ENCODE measurements at places on chromosomes 13 and 19. TPM values are rescaled to one million over a fixed set of nuclear protein-coding genes. Genes with fewer than 3 reads are reported as not detected.

DNA sequence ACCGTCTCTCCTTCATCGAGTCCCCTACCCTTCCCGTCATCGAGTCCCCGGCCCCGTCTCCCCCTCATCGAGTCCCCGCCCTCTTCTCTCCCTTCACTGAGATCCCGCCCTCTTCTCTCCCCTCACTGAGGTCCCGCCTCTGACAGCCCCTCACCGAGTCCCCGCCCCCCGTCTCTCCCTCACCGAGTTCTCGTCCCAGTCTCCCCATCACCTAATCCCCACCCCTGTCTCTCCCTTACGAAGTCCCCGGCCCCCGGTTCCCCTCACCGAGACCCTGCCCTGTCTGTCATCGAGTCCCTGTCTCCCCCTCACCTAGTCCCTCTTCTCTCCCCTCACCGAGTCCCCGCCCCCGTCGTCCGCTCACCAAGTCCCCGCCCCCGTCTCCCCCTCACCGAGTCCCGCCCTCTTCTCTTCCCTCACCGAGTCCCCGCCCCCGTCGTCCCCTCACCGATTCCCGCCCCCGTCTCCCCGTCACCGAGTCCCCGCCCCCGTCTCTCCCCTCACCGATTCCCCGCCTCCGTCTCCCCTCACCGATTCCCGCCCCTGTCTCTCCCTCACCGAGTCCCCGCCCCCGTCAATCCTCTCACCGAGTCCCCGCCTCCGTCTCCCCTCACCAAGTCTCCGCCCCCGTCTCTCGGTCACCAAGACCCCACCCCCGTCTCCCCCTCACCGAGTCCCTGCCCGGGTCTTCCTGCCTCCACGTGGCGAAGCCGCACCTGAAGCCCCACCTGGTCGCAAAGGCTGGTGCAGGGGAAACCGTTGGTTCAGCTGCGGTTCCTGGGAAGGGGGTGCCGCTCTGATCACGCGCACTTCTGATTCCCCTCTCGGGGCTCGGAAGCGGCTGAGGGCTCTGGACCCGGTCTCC is 23.9 kb upstream of the ZNF846 start:
- H3K36me3 ChIP-seq: no peaks in the 10 kb centered on the region
- DNase-seq: peak; percentile 97
- H3K27ac ChIP-seq: peak overlapping the region; percentile 90
- H3K4me1 ChIP-seq: peaks cover 5% of the 10 kb centered on the region

The SLC25A42 gene
- 10.1 TPM for total RNA-seq

The ONECUT3 gene
- total RNA-seq: not detected

DNA sequence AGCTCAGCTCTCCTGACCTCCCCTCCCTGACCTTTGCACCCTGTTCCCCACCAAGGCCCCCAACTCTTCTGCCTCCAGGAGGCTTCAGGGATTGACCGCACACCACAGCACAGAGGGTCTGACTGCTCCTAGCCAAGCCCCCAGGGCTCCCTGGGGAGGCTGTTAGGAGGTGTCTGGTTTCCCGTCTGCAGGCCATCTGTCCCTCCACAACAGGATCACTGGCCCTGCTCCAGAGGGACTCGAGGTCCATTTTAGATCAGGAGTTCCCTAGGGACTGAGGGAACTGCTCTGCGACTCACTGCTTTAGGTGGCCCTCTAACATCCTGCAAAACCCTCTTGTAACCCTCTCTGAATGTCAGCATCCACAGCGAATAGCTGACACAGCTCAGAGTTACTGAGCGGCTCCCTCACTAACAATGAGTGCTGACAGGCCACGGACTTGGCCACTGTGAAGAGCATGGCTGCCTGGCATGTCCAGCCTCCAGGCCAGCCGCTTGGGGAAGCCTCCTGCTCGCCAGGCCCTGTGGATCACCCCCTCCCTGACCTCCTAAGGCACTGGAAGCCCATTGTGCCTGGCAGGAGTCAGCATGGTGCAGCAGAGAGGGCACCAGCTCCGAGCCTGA is 17.7 kb downstream of the GRIK5 start:
- H3K27me3 ChIP-seq: no peaks in the 10 kb centered on the region
- peaks cover 5% of the 10 kb centered on the region for H3K4me1 ChIP-seq
- H3K27ac ChIP-seq: no peak overlapping the region
- DNase-seq: no peak

DNA sequence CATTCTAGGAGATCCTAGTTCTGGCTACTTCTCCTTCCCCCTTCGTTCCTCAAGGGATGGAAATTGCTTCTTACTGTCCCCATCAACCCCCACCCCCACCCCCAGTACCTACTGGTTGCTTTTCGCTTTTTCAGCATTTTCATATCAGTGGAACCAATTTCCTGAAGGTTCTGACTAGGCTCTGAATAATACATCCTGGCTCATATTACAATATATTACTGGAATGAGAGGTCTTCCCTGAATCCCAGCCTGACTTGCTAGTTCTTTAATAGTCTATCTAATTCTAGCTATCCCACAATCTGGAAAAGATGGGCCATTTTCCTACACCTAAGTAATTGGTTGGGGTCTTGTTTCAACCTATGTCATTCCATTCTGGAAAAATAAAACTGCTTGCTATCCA is 207.4 kb downstream of the COG6 start:
- no peaks in the 10 kb centered on the region for H3K36me3 ChIP-seq
- DNase-seq: no peak
- no peak overlapping the region for H3K27ac ChIP-seq
- no peaks in the 10 kb centered on the region for H3K4me1 ChIP-seq
- H3K4me3 ChIP-seq: no peak overlapping the region

GRCh38 chr13:20136781-20137703 is 23.8 kb downstream of the GJA3 start:
- H3K27me3 ChIP-seq: peaks cover 69% of the 10 kb centered on the region
- H3K36me3 ChIP-seq: no peaks in the 10 kb centered on the region
- H3K27ac ChIP-seq: no peak overlapping the region
- H3K4me1 ChIP-seq: no peaks in the 10 kb centered on the region
- no peak for DNase-seq

The FXYD3 gene
- 0.63 TPM for total RNA-seq

DNA sequence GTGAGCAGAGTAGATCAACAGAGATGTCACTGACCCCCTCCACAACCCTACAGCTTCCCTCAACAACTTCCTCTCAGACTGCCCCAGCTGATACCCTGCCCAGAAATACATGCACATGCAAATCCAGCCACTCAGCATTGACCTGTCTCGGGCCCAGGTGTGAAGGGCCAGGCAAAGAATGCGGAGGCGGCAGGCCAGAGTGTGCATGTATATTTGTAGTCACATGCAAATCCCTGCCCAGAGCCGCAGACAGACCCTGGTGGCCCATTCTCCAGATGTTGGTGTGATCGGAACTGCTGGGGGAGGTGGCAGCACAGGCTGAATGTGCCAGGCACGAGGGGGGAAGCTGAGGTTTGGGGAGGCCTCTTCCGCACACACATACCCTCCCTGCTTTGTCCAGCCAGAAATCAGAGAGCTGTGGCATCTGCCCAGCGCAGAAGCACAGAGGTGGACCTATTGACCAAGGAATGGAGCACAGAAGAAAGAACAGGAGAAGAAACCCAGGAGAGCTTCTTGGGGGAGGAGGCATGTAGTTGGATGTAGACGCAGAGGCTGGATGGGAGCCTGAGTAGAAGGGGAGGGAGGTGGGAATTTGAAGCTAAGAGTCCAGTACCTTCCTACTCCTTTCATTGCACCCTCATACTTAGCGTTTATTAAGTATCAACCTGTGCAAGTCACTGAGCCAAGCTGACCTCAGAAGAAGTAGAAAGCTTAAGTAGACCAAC is 14.4 kb downstream of the MEF2B start:
- no peak for DNase-seq
- H3K36me3 ChIP-seq: no peaks in the 10 kb centered on the region
- no peaks in the 10 kb centered on the region for H3K4me1 ChIP-seq
- no peak overlapping the region for H3K27ac ChIP-seq

GRCh38 chr19:15443838-15444237 is 5.9 kb downstream of the WIZ start:
- no peaks in the 10 kb centered on the region for H3K36me3 ChIP-seq
- H3K4me1 ChIP-seq: no peaks in the 10 kb centered on the region
- H3K27ac ChIP-seq: no peak overlapping the region
- H3K27me3 ChIP-seq: no peaks in the 10 kb centered on the region
- no peak overlapping the region for H3K4me3 ChIP-seq

The LILRB2 gene
- total RNA-seq: 0.66 TPM

- no peaks in the 10 kb centered on the region for H3K27me3 ChIP-seq
- no peaks in the 10 kb centered on the region for H3K4me1 ChIP-seq
- no peak overlapping the region for H3K27ac ChIP-seq
- peaks cover 20% of the 10 kb centered on the region for H3K36me3 ChIP-seq
These were observed 94.7 kb downstream of the PTPRS start for GRCh38 chr19:5245631-5246553.

DNA sequence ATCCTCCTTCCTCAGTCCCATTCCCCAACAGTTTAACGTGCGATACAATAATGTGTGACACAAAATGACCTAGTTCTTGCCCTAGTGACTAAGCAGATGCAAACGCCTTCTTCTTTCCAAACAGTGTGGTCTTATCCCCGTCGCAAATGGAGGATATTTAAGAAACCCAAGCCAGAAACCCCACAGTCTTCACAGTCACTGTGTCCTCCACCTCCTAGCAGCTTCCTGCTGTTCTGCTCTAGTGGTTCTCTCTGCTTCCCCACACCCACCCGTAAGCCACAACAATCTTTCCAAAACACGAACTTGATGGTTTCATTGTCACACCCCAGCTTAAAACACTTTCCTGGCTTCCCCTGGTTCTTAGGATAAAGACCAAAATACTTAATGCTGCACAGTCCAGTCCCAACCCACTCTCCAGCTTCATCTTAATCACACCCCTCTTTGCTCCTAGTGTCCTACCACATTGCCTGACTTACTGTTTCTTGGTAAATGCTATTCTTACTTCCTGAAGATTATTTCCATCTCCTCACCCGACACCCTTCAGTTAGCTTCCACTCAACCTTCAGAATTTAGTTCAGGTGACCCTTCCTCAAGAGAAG is 32.3 kb downstream of the ITM2B start:
- H3K4me3 ChIP-seq: no peak overlapping the region
- H3K36me3 ChIP-seq: no peaks in the 10 kb centered on the region
- no peak for DNase-seq
- H3K4me1 ChIP-seq: no peaks in the 10 kb centered on the region
- no peak overlapping the region for H3K27ac ChIP-seq

- H3K36me3 ChIP-seq: no peaks in the 10 kb centered on the region
- peaks cover 2% of the 10 kb centered on the region for H3K4me1 ChIP-seq
- H3K27ac ChIP-seq: no peak overlapping the region
- no peaks in the 10 kb centered on the region for H3K27me3 ChIP-seq
- DNase-seq: no peak
These were observed 10.5 kb upstream of the GJA3 start for GRCh38 chr13:20171364-20171763.

The C19orf33 gene
- 0.88 TPM for total RNA-seq

DNA sequence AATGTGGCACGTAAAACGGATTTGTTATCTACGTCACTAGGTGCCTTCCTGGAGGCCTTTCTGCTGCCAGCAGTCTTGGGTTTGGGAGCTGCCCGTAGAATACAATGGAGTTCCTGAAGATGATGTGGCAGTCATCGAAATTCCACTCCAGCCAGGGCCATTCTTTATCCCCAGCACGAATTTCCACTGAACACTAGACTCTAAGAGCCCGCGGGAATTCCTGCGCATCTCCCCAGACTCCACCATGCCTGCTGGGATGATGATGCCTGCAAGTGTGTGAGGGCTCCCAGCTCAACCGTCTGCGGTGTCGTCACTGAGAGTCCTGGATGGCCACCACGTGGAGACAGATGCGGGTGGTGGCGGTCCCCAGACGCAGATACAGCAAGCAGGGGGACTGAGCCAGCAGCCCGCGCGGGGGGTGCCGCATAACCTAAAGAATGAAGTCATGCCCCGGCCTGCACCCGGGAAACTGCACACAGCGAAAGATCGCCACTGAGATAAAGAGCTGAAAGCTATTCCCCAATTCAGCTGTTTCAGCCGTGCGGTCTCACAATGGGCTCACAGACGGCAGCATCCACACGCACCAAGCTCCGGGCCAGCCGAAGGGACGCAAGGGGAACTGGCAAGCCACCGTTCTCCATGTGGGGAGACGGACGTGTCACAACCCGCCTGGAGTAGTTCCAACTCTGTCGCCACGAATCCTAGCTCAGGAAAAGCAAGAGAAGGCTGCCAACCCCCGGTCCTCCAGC is 41.1 kb downstream of the COL4A1 start:
- no peaks in the 10 kb centered on the region for H3K36me3 ChIP-seq
- no peak overlapping the region for H3K27ac ChIP-seq
- H3K4me1 ChIP-seq: peaks cover 17% of the 10 kb centered on the region
- H3K27me3 ChIP-seq: no peaks in the 10 kb centered on the region

The PLK5 gene
- not detected for total RNA-seq

The NLRP11 gene
- 0.11 TPM for total RNA-seq

The KLF5 gene
- total RNA-seq: 5.6 TPM

DNA sequence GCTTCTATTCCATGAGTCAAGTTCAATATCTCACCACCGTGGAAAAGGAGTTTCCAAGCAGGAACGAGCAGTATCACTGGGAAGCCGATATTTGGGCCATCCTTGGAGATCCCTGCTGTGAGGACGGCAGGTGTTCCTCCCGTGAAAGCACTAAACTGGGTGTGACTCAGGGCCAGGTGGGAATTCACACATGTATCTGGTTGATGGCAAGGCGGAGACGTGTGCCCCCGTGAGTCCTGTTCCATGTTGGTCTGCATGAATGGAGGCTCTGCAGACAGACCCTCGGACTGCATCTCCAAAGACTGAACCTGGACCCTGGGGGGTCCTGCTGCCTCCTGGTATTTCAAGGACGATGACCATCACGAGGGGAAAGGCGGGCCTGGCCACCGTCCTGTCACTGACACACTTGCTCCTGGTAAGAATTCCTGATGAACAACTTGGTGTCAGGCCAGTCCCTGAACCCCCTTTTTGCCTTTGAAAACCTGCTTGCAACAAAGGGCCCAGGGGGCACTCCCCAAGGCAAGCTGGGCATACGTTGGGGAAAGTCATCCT is 22.8 kb upstream of the GAS6 start:
- no peak overlapping the region for H3K27ac ChIP-seq
- no peak overlapping the region for H3K4me3 ChIP-seq
- H3K27me3 ChIP-seq: no peaks in the 10 kb centered on the region

The ZNF541 gene
- total RNA-seq: 11.5 TPM

GRCh38 chr19:30556230-30556711 is 184.1 kb downstream of the ZNF536 start:
- no peak for DNase-seq
- no peaks in the 10 kb centered on the region for H3K36me3 ChIP-seq
- no peak overlapping the region for H3K27ac ChIP-seq
- no peaks in the 10 kb centered on the region for H3K27me3 ChIP-seq
- H3K4me1 ChIP-seq: no peaks in the 10 kb centered on the region
- no peak overlapping the region for H3K4me3 ChIP-seq

GRCh38 chr19:16676101-16676798 is 15.3 kb downstream of the TMEM38A start:
- H3K27ac ChIP-seq: no peak overlapping the region
- H3K4me3 ChIP-seq: no peak overlapping the region
- no peaks in the 10 kb centered on the region for H3K4me1 ChIP-seq
- no peak for DNase-seq

- H3K4me3 ChIP-seq: no peak overlapping the region
- DNase-seq: no peak
- no peaks in the 10 kb centered on the region for H3K36me3 ChIP-seq
- no peaks in the 10 kb centered on the region for H3K4me1 ChIP-seq
- no peak overlapping the region for H3K27ac ChIP-seq
These were observed 7.6 kb downstream of the POU4F1 start for GRCh38 chr13:78595495-78596398.

The MEIS3 gene
- 2.4 TPM for total RNA-seq

The EBI3 gene
- 7.5 TPM for total RNA-seq

Data from adrenal gland (tissue), 19 donors.